ENCODE measurements at places on chromosomes 6 and 20. TPM values are rescaled to one million over a fixed set of nuclear protein-coding genes. Genes with fewer than 3 reads are reported as not detected.

Gene FAM209B
- not detected for total RNA-seq

Gene FLRT3
- 0.27 TPM for total RNA-seq

Gene RCAN2
- 2.3 TPM for total RNA-seq

Gene SFTA2
- total RNA-seq = not detected

Gene GPR31
- total RNA-seq = not detected

Gene DSP
- 24.3 TPM for total RNA-seq

Gene PLA2G7
- 0.57 TPM for total RNA-seq

Gene HRH3
- not detected for total RNA-seq

Gene TRIM10
- not detected for total RNA-seq

Gene TCF21
- total RNA-seq = 0.07 TPM

Gene HNF4A
- not detected for total RNA-seq
